Stimulated activated naive B cell treated with anti-CD40 and anti-IgM and Interleukin-4, amounts not matched to agents 10 μg/mL and 1 μg/mL and 100 μg/mL, for 72 hours (primary cell): ENCODE measurements at places on chromosomes 5 and 9.

DNA sequence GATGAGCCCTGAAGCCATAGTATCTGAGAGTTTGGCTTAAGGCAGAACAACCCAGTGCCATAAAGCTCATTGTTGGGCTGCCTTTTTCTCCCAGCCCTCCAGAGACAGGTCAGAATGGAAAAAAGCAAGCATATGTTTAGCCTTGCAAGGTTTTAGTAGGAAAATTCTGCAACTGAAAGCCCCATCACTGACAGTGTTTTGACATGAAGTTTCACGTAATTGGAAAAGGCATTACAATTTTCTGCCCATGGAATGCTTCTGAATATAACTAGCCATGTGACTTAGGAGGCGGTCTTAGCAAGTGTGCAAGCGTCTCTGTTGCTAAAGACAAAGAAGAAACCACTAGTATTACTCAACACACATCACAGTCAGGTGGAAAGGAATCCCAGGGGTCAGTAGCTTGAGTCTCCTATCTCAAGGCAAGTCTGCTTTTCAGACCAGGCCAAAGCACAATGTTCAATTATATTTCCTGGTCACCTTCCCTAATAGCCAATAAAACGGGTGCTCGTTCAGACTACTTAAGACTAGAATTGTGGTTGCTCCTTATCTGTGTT is 117.6 kb downstream of the CARTPT start:
- no peak for DNase-seq

DNA sequence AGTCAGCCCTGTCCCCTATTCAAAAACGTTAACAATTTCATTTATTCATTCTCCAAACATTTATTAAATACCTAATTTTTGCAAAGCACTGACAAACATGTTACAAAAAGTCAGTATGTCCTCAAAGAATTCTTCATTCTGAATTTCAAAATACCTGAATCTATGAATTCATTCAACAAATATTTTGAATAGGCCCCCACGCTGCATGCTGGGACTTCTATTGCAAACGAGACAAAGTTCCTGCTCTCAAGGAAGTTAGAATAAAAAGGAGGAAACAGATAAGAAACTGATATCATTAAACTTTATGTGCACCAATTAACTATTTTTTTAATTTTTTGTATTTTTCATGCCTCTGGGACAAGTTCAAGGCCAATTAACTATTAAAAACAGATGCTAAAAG is 26.6 kb downstream of the TRPM6 start:
- DNase-seq = no peak

- DNase-seq = no peak
Measured at GRCh38 chr9:34962546-34962945, 4.5 kb downstream of the PHF24 start.

DNA sequence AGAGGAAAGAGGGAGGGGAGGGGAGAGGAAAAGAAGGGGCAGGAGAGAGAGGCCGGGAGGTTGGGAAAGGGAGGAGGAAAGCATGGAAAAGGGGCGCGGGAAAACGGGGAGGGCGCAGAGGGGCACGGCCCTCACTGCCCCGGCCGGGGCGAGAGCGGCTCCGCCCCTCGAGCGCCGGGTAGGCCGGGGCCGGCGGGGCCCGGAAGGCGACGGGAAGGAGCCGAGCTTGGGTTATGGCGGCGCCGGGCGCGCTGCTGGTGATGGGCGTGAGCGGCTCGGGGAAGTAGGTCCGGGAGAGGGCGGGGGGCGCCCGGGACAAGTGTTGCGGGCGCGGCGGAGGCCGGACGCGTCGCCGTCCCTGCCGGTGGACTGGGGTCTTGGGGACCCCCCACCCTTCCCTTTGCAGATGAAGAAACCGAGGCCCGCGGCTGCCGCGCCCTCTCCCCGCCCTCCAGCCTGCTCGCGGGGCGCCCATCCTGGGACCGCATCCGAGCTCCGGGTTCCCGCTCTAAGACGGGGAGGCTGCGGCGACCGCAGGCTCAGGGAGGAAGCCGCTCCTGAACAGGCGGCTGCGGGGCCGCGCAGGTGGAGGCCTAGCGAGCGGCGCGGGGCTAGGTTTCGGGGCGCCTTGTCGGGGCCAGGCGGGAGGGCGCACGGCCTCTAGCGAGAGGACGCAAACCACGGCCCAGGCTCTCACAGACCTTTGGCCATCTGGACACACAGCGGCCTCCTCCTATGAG is at the start of gene IDNK:
TSS of gene IDNK (plus strand) at position 205 of the 740 bp plus-strand sequence. CDS start at position 234, 29 bp downstream.
- peak; percentile 46 for DNase-seq

DNA sequence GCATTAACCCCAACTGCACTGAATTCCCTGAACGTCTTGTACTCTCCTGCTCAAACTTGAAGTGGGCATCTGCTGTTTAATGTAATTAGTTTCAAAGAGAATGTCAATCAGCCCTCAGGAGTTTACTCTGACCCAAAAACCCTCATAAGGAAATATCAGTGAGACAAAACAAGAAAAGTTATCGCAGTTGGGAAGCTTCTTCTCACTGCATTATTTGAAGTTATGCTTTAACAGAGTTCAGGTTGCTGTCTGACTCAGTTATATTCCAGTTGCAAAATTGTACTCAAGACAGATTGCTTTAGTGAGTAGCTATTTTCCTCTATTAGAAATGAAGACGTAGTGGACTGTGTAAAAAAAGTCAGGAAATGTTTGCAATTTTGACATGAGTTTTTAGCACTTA is 52.1 kb downstream of the PPIC start:
- no peak for DNase-seq

GRCh38 chr5:73387149-73387591 is 61.4 kb downstream of the FOXD1 start:
- no peak for DNase-seq

GRCh38 chr5:178624631-178625546 is 2.0 kb downstream of the CLK4 start:
- DNase-seq = no peak

DNA sequence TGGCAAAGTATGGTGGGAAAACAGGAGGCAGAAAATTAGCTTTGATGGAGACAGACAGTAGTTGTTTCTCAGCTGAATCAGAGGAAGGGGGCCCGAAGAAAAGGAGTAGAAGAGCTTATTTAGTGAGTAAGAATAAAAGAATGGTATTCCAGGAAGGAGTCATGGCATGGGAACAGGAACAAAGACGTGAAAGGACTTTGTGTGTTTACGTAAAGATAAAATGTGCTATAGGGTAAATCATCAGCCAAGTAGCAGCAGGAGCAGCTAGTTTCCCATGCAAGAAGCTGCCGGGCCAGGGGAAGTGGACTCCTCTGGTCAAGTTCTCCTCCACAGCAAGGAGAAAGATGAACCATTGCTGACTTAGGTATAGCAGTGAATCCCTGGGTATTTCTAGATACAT is 454.5 kb downstream of the HINT1 start:
- DNase-seq = no peak
